Effector memory CD8-positive, alpha-beta T cell (primary cell): ENCODE measurements at places on chromosomes 1 and 21.

DNA sequence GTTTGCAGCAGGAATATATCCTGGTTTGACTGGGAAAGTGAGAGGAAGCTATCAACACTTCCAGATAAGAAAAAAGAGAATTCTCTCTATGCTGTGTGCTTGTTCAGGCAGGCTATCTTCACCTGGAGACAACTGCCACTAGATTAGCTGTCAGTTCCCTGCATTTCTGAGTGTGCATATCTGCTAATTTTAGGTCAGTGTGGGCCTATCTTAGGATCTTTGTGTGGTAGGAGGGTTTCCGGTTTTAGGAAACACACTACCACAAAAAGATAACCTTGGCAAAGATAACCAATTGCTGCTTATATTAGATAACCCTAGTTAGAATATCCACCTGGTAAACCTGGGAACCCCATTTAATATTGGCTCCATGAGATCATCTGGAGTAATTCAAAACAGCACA lies 22.5 kb upstream of the GBP5 start:
- peaks cover 23% of the 10 kb centered on the region for H3K4me1 ChIP-seq
- H3K36me3 ChIP-seq: no peaks in the 10 kb centered on the region
- no peak for DNase-seq
- no peak overlapping the region for H3K4me3 ChIP-seq
- H3K27ac ChIP-seq: no peak overlapping the region

- DNase-seq: no peak
- H3K4me1 ChIP-seq: no peaks in the 10 kb centered on the region
These were observed 84.5 kb upstream of the RGS4 start for GRCh38 chr1:162984699-162985098.

GRCh38 chr1:48069662-48070395 lies 72.6 kb upstream of the TRABD2B start:
- no peaks in the 10 kb centered on the region for H3K36me3 ChIP-seq
- no peak overlapping the region for H3K4me3 ChIP-seq
- H3K27ac ChIP-seq: no peak overlapping the region
- no peaks in the 10 kb centered on the region for H3K4me1 ChIP-seq
- DNase-seq: no peak
- H3K27me3 ChIP-seq: peaks cover 32% of the 10 kb centered on the region

DNA sequence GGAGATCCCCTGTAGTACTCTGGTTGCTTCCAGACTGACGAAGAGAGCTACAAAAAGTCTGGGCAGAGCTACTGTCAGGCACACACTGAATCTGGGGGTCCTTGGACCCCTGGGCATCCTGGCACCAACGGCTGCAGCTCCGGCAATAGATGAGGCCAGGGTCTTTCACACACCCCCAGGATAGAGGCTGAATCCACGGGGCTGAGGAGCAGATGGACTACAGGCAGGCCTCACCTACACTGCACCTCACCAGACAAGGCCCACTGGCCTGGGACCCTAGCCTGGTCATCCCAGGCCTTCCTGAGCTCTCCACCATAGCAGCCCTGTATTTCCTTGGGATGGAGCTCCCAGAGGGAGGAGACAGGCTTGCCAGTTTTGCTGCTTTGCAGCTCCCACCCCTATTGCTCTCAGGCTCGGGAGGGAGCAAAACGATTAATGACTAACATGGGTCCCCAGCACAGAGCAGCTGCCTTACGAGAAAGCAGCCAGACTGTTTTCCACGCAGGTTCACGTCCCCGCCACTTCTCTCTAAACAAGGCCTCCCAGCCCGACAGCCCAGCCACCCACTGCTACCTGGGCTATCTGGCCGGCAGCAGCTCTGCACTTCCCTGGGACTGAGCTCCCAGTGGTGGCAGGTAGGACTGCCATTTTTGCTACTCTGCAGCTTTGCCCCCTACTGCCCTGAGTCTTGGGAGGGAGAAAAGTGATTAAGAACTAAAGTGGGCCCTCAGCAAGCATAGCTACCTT lies 1022.5 kb upstream of the ADGRL2 start:
- no peak overlapping the region for H3K27ac ChIP-seq
- DNase-seq: no peak
- H3K4me3 ChIP-seq: no peak overlapping the region
- no peaks in the 10 kb centered on the region for H3K27me3 ChIP-seq
- no peaks in the 10 kb centered on the region for H3K4me1 ChIP-seq
- H3K36me3 ChIP-seq: no peaks in the 10 kb centered on the region

- H3K4me3 ChIP-seq: no peak overlapping the region
- H3K36me3 ChIP-seq: peaks cover 4% of the 10 kb centered on the region
- H3K27ac ChIP-seq: no peak overlapping the region
- no peak for DNase-seq
These were observed 146.1 kb downstream of the SIPA1L2 start for GRCh38 chr1:232483826-232484225.

DNA sequence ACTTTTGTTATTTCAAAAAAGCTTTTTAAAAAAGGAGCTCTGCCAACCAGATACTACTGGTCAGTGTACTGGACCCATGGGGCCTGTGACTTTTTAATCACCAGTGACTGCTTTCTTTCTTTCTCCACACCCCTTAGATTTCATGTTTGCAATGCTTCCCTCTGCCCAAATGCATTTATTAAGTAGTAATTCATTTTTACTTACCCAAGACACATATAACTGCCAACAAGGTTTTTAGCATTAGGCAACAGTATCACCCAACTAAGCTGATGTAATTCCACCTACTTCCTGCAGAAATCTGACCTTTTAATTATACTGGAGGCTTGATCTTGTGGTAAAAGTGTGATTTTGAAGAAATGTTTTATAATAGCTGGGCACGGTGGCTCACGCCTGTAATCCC lies 12.5 kb downstream of the MECR start:
- H3K27me3 ChIP-seq: no peaks in the 10 kb centered on the region
- H3K4me3 ChIP-seq: no peak overlapping the region
- H3K4me1 ChIP-seq: no peaks in the 10 kb centered on the region

- H3K27me3 ChIP-seq: peaks cover 64% of the 10 kb centered on the region
- H3K4me1 ChIP-seq: peaks cover 2% of the 10 kb centered on the region
- no peaks in the 10 kb centered on the region for H3K36me3 ChIP-seq
These were observed 19.6 kb downstream of the FBXO2 start for GRCh38 chr1:11634365-11635192.

- no peak for DNase-seq
- H3K27ac ChIP-seq: peak overlapping the region; percentile 87
- peaks cover 4% of the 10 kb centered on the region for H3K36me3 ChIP-seq
- peak overlapping the region; percentile 88 for H3K4me3 ChIP-seq
- peaks cover 17% of the 10 kb centered on the region for H3K27me3 ChIP-seq
These were observed 566 bp upstream of the ALG6 start for GRCh38 chr1:63366908-63367214.

GRCh38 chr1:94237291-94238226 lies at the start of gene ARHGAP29:
TSS of gene ARHGAP29 (minus strand) at chr1:94237584. CDS start at chr1:94231611, 5,973 bp downstream.
- H3K4me3 ChIP-seq: peak within 1 kb of the TSS; percentile 43
- DNase-seq: no peak
- H3K27me3 ChIP-seq: peaks cover 75% of the 10 kb centered on the region

DNA sequence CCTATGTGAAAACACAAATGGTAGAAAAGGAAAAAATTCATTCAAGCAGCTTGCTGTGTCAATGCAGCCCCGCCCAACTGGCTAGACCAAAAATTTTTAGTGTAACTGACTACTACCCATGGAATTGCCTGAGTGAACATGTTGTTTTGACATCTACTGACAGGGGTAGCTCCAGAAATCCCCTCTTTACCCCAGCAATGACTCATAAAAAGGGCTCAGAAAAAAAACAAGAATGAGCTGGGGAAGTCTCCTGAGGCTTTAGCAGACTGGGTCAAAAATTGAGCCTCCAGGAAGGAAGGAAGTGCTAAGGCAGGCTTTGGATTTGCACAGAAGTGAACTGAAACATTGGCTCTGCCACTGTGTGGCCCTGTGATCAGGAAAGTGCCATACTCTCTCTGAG lies 24.4 kb upstream of the FGGY start:
- H3K4me3 ChIP-seq: no peak overlapping the region
- H3K36me3 ChIP-seq: no peaks in the 10 kb centered on the region
- H3K4me1 ChIP-seq: peaks cover 4% of the 10 kb centered on the region
- no peak for DNase-seq

DNA sequence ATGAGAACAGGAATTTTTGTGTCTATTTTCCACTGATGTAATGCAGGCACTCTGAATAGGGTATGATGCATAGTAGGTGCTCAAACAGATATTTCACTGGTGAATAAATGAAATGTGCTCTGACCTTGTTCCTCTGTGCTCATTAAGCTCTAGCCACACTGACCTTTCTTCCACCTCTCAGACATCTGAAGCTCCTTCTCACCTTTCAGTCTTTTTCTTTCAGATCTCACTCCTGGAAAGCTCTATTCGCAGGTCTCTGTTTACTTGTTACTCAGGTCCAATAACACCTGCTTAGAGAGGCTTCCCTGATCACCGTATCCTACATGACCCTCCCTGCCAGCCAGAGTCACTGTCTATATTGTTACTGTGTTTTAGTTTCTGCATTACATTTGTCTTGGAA lies 59.2 kb upstream of the IVNS1ABP start:
- peaks cover 6% of the 10 kb centered on the region for H3K4me1 ChIP-seq
- no peaks in the 10 kb centered on the region for H3K36me3 ChIP-seq
- no peaks in the 10 kb centered on the region for H3K27me3 ChIP-seq
- DNase-seq: no peak

- H3K27ac ChIP-seq: no peak overlapping the region
- peaks cover 84% of the 10 kb centered on the region for H3K27me3 ChIP-seq
- H3K4me1 ChIP-seq: peaks cover 4% of the 10 kb centered on the region
These were observed 54.1 kb downstream of the VWA5B1 start for GRCh38 chr1:20344738-20345137.

DNA sequence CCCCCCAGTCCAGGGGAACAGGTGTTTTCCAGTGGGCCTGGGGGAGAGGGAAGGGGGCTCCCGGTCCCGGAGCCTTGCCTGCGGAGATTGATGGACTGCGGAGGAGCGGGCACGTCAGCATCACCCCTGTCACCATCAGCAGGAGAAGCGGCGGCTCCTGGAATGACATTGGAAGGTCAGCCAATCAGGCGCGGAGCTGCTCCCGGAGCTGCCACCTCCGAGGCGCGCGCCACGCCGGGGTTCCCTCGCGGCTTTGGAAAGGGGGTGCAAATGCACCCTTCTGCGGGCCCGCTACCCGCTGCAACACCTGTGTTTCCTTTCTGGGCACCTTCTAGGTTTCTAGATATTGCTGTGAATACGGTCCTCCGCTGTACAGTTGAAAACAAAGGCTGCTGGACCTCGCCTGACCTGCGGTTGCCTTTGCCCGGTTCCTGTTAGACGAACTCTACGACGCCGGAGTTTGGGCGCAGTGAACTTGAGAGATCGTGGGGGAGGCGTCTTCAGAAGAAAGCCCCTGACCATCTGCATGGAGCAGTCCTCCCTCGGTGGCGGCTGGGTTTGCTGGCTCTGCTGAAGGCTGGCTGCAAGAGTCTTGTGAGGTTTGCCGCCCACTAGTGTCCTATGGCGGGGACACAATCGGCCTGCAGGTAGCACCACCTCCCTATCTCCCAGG lies 5.3 kb downstream of the DSCAM start:
- no peak overlapping the region for H3K4me3 ChIP-seq
- DNase-seq: no peak
- no peak overlapping the region for H3K27ac ChIP-seq
- peaks cover 32% of the 10 kb centered on the region for H3K27me3 ChIP-seq
- no peaks in the 10 kb centered on the region for H3K4me1 ChIP-seq

DNA sequence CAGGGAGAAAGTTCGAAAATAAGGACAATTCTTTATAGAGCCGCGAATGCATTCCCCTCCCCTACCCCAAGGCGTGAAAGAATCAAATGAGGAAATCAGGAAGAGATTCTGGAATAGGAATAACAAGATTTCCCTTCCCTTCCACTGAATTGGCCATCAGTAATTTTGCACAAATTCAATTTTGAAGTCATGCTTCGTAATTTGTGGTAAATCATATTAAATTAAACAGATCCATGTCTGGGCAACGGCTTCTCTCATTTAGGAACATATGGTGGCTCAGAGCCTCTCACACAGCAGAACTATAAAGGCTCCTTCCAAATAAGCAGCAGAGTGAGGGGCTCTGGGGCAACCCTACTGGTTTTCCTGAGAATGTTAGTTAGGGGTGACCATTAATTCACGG lies 152.9 kb downstream of the CLIC6 start:
- no peak overlapping the region for H3K4me3 ChIP-seq
- H3K27me3 ChIP-seq: no peaks in the 10 kb centered on the region
- H3K36me3 ChIP-seq: peaks cover 65% of the 10 kb centered on the region
- no peak for DNase-seq

DNA sequence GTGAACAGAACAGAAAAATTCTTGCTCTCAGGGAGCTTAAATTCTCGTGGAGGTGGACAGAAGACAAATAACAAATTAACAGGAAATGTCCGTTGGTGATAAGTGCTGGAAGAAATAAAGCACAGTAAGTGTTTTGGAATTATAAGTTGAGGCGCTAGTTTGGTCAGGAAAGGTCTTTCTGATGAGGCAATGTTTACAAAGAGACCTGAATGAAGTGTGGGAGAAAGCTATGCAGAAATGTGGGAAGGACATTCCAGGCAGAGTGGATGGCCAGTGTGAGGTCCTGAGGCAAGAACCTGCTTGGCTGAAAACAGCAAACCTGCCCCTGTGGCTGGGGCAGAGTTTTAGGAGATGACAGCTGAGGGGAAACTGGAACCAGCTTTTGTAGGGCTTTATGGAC lies 23.3 kb downstream of the NGF start:
- H3K27me3 ChIP-seq: peaks cover 21% of the 10 kb centered on the region
- no peak for DNase-seq
- no peak overlapping the region for H3K4me3 ChIP-seq

- H3K27me3 ChIP-seq: no peaks in the 10 kb centered on the region
- no peak overlapping the region for H3K27ac ChIP-seq
- H3K4me1 ChIP-seq: no peaks in the 10 kb centered on the region
- no peak overlapping the region for H3K4me3 ChIP-seq
These were observed 369.1 kb downstream of the RGS7 start for GRCh38 chr1:240987928-240988327.

DNA sequence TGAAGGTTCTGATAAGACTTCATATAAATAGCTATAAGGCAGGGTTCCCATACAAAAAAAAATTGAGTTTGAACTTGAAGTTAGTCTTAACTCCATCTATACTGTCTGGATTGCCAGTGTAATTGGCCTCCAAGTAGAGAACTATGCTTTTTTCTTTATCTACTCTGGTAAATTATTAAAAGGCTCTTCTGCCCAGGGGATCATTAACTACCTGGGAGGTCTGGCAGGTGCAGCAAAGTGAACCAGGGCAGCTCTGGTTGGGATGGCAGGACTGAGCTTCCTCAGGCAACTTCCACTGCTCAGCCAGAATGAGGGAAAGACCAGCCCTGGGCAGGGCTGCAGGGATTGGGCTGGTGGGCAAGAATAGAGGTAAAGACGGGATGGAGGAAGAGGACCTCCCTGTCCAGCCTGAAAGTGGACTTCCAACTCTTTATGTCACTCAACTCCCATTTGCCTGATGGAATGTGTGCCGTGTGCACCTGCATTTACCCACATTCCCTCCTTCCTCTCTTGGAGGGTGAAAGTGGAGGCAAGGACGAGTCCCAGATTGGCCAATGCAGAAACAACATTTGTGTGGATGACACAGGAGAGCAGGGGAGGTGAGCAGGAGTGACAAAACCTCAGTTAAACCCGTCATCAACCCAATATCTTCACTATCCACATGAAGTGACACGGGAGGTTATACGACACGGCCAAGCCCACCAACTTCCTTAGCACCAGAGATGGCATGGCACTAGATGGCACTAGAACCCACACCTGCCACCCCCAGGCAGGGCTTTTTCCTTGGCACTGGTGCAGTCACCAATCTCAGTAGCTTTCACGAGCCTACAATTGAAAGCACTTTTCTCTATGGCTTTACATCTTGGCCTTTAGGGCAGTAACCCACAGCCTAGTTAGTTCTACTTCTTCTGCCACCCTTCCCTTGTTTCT lies 25.2 kb downstream of the CCN1 start:
- H3K36me3 ChIP-seq: no peaks in the 10 kb centered on the region
- no peak overlapping the region for H3K27ac ChIP-seq
- no peaks in the 10 kb centered on the region for H3K4me1 ChIP-seq
- H3K4me3 ChIP-seq: no peak overlapping the region
- DNase-seq: no peak
